Lung (tissue), 17 donors: ENCODE measurements at places on chromosomes 1 and 21. TPM values are rescaled to one million over a fixed set of nuclear protein-coding genes. Genes with fewer than 3 reads are reported as not detected.

Gene E2F2
- 4.9 TPM for total RNA-seq

GRCh38 chr1:94989398-94989797 is 62.5 kb upstream of the CNN3 start:
- no peaks in the 10 kb centered on the region for H3K36me3 ChIP-seq
- H3K27ac ChIP-seq = peak overlapping the region; percentile 64
- DNase-seq = no peak
- H3K4me3 ChIP-seq = no peak overlapping the region
- H3K4me1 ChIP-seq = peaks cover 10% of the 10 kb centered on the region
- H3K27me3 ChIP-seq = no peaks in the 10 kb centered on the region

- H3K36me3 ChIP-seq = no peaks in the 10 kb centered on the region
- H3K27me3 ChIP-seq = no peaks in the 10 kb centered on the region
Observed at GRCh38 chr1:39979654-39980053, 24.7 kb downstream of the MFSD2A start.

GRCh38 chr1:47396671-47397196 is 19.4 kb upstream of the FOXE3 start:
- no peak overlapping the region for H3K27ac ChIP-seq
- no peaks in the 10 kb centered on the region for H3K27me3 ChIP-seq
- no peak overlapping the region for H3K4me3 ChIP-seq
- no peaks in the 10 kb centered on the region for H3K4me1 ChIP-seq
- no peaks in the 10 kb centered on the region for H3K36me3 ChIP-seq
- DNase-seq = no peak

DNA sequence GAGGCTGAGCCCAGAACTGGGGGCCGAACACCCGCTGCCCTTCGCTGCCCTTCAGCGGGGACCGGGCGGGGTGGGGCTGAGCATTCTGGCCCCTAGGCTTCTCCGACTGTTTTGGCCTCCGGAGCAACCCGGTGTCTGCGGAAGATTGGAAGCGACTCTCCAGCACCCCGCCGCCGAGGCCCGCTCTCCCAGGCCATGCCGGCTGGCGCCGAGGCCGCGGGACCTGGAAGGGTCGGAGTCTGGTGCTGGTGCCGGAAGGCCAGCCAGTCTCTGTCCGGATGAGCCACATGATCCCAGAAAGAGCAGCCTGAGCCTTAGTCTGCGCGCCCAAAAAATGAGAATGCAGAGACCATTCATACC is 272.0 kb downstream of the FOXD2 start:
- no peaks in the 10 kb centered on the region for H3K27me3 ChIP-seq
- no peak for DNase-seq
- H3K27ac ChIP-seq = no peak overlapping the region
- no peak overlapping the region for H3K4me3 ChIP-seq

GRCh38 chr1:48266576-48266975 is 44.1 kb downstream of the SLC5A9 start:
- no peak overlapping the region for H3K27ac ChIP-seq
- no peak overlapping the region for H3K4me3 ChIP-seq
- DNase-seq = no peak
- H3K36me3 ChIP-seq = no peaks in the 10 kb centered on the region

GRCh38 chr1:47881505-47882442 is 115.4 kb downstream of the TRABD2B start:
- DNase-seq = peak; percentile 64
- H3K4me1 ChIP-seq = peaks cover 14% of the 10 kb centered on the region
- no peak overlapping the region for H3K4me3 ChIP-seq
- no peaks in the 10 kb centered on the region for H3K36me3 ChIP-seq
- H3K27ac ChIP-seq = no peak overlapping the region

Gene HES3
- total RNA-seq = not detected

DNA sequence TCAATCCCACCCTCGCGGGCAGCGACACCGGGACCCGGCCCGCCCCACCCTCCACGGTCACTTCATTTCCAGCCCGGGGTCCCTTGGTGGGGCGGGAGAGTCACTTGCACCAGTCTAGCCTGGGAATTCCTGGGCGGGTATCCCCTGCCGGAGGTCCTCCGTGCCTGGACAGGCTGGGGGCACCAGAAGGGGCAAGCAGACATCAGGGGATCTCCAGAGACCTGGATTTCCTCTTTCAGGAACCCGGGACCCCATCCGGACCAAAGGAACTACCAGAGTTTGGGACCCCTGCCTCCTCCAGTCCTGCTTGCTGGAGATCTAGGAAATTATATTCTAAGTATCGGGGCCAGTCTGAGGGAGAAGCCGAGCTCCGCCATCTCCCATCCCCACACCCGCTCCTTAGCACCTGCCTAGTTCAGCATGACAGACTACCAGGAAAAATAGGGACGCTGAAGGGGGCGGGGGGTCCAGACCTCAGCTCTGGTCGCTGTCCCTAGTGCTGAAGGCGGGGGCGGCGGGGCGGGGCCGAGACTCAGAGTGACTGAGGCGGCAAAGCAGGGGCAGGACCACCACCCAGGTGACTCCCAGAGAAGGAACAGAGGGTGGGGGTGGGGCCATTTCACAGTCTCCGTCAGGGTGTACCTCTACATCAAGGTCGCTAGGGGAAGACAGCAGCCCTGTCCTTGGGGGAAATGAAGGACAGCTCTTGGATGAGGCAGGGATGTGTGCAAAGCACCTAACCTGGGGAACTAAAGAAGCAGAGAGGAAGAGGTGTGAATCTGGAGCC is 832 bp downstream of the HCN3 start:
- DNase-seq = peak; percentile 54
- H3K4me1 ChIP-seq = no peaks in the 10 kb centered on the region
- no peaks in the 10 kb centered on the region for H3K36me3 ChIP-seq
- H3K4me3 ChIP-seq = peak overlapping the region; percentile 47

- no peak overlapping the region for H3K4me3 ChIP-seq
- H3K4me1 ChIP-seq = no peaks in the 10 kb centered on the region
- no peak overlapping the region for H3K27ac ChIP-seq
- no peaks in the 10 kb centered on the region for H3K36me3 ChIP-seq
Observed at GRCh38 chr1:43569175-43569574, 38.5 kb downstream of the PTPRF start.

Gene ARV1
- total RNA-seq = 13.8 TPM

DNA sequence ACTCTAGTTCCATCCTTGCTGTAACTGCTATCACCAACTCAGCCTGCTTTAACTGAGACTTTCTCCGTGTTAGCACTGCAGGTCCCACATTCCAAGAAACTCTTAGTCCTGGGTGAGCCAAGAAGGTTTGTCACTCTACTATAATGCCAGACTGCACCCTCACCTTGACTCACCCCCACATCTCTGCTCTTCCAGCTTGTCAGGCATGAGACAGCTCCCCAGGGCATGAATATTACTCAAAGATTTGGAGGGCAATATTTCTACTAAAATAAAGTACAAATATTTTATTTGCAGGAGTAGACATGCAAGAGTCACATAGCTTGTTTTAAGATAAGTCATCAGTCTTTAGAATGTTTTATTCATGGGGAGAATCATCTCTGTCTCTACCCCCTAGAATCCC is 110.2 kb downstream of the MATN1 start:
- H3K4me3 ChIP-seq = no peak overlapping the region
- H3K4me1 ChIP-seq = peaks cover 4% of the 10 kb centered on the region
- H3K36me3 ChIP-seq = no peaks in the 10 kb centered on the region

Gene MSH4
- total RNA-seq = 0.40 TPM

- no peak overlapping the region for H3K4me3 ChIP-seq
- no peaks in the 10 kb centered on the region for H3K36me3 ChIP-seq
- peak overlapping the region; percentile 85 for H3K27ac ChIP-seq
- H3K4me1 ChIP-seq = no peaks in the 10 kb centered on the region
Observed at GRCh38 chr1:27505420-27505680, 15.4 kb upstream of the WASF2 start.

- DNase-seq = no peak
- H3K4me1 ChIP-seq = peaks cover 21% of the 10 kb centered on the region
- no peak overlapping the region for H3K4me3 ChIP-seq
- no peaks in the 10 kb centered on the region for H3K36me3 ChIP-seq
- no peak overlapping the region for H3K27ac ChIP-seq
- H3K27me3 ChIP-seq = no peaks in the 10 kb centered on the region
Observed at GRCh38 chr1:220789532-220790147, 2.9 kb downstream of the MTARC1 start.

Gene RAB4A
- total RNA-seq = 32.3 TPM

DNA sequence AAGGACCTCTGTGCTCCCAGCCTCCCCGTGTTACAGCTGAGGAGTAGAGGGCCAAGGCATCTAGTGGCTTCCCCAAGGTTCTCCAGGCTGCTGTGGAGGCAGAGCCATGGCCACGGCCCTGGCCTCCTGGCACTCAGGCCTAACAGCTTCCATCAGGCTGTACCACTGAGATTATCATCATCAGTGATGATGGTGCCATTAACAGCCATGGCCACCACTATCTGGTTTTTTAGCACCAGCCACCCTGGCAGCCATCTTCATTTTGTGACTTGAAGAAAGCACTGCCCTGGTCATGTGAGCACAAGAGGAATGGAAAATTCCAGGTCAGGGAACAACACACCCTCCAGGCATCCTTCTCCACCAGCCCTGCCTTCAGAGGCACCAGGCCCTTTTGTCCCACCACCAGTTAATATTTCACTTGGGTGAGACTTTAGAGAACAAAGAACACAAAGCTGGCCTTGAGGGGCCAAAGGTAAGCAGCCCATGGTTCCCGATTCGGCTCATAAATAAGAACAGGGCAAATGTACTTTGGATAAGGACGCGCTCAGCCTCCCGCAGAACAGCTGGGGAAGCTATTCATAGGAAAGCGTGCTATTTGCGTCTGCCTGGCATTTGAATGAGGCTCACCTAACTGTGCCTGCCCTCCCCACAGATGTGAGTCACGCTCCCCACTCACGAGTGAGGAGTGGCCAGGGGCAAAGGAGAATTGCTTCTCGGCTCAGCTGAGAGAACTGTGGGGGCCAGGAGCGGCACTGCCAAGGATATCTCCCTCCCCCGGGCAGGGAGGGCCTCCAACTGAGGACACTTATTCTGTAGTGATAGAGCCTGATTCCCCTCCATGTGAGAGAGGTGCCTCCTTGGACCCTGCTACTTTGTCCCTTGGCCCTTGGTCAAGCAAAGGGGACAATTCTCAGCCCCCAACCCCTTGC is 95.6 kb downstream of the CD58 start:
- H3K27me3 ChIP-seq = no peaks in the 10 kb centered on the region
- H3K4me3 ChIP-seq = no peak overlapping the region
- H3K36me3 ChIP-seq = no peaks in the 10 kb centered on the region
- H3K27ac ChIP-seq = no peak overlapping the region
- H3K4me1 ChIP-seq = peaks cover 19% of the 10 kb centered on the region
- no peak for DNase-seq

- H3K4me3 ChIP-seq = no peak overlapping the region
- H3K27me3 ChIP-seq = no peaks in the 10 kb centered on the region
- no peak overlapping the region for H3K27ac ChIP-seq
Observed at GRCh38 chr1:145692785-145693443, 14.3 kb downstream of the PDZK1 start.

GRCh38 chr1:212512816-212513559 is 80.3 kb downstream of the NENF start:
- no peak for DNase-seq
- no peaks in the 10 kb centered on the region for H3K36me3 ChIP-seq
- no peak overlapping the region for H3K27ac ChIP-seq
- no peaks in the 10 kb centered on the region for H3K27me3 ChIP-seq
- H3K4me3 ChIP-seq = no peak overlapping the region
- H3K4me1 ChIP-seq = peaks cover 9% of the 10 kb centered on the region

Gene GPATCH2
- total RNA-seq = 12.1 TPM

DNA sequence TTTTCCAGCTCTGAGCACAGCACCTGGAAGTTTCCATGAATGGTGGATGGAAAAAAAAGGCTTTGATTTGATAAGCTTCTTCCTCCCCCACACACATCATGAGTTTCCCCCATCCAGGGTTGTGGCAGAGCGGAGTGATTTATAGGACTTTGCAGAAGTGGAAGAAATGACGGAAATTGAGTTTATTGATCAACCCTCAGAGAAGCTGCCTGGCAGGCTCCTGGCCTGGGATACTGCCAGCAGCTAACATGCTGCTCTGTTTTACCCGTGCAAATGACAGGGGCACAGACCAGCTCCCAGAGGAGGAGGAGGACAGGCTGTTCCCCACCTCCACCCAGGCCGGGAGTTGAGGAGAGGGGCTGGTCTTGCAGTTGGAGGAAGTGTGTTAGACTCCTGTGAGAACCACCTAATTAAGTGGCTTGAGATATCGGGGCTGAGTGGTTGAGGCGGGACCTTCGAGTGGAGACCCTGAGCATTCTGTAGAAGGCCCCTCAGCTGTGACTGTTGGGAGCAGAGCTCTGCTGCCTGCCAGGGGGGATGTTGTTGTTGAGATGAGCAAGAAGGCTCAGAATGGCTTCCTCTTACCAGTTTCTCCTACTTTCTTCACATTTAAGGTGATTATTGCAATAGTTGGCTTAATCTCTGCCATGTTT is 21.8 kb downstream of the ADORA1 start:
- peaks cover 19% of the 10 kb centered on the region for H3K4me1 ChIP-seq
- no peaks in the 10 kb centered on the region for H3K36me3 ChIP-seq
- H3K27ac ChIP-seq = no peak overlapping the region
- no peak overlapping the region for H3K4me3 ChIP-seq
- DNase-seq = no peak
